ENCODE measurements at places on chromosomes 1 and 21. TPM values are rescaled to one million over a fixed set of nuclear protein-coding genes. Genes with fewer than 3 reads are reported as not detected.

DNA sequence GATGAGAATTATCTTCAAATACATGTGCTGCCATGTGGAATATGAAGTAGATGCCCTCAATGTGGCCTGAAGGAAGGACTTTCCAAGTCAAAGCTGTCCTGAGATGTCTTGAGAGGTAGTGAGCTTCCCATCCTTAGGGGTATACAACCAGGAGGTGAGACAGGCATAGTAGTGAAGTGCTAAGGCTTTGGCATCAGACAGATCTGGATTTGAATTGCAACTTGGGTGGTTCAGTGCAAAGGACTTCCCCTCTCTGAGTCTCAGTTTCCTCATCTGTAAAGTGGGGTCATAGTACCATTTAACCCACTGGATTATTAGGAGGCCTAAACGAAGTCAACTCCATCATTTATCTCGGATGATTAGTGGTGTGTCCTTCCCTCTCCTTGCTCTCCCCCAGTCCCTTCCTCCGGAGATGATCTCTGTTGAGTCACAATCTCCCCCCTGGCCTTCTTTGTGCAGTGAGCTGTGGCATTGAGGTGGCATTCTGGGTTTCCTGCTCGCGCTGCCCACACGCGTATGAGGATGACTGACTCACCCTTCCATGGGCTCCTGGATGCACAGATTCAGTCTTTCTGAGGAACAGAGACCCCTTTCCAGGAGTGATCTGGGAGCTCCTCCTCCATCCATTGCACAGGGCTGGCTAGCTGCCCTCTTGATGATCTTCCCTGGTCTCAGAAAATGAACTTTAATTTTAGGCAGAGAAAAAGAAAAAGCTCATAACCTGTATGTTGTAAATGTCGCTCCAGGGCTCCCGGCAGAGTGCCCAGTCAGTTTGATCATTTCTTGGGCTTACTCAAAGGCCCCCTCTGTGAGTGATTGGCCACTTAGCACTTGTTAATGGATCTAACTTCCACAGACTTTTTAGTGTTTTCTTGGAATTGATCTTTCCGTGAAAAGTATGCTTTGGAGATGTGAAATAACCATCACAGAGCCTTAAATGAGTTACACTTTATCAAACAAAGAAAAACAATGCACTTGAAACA is 354.6 kb downstream of the PTPRU start:
- no peak for DNase-seq

DNA sequence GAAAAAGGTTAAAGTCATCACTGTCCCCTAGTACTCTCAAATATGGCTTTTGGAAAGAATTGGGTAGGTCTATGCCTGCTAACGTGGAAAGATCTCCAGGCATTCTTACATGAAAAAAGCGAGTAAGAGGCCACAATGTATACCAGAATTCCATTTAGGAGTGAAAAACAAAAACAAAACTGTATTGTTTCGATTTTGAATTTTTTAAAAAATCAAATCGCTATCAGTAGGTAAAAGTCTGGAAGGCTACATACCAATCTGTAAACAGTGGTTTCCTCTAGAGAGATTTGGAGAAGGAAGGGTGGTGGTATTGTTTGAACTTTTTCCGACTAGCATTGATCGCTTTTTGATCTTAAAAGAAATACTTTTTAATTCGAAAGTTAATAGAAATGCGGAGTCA is 55.9 kb downstream of the RRAGC start:
- DNase-seq: no peak

The CPLANE2 gene
- total RNA-seq: 3.9 TPM

The STUM gene
- 0.15 TPM for total RNA-seq
